Umbilical cord (tissue), 2 donors: ENCODE measurements at places on chromosomes 12 and 14. TPM values are rescaled to one million over a fixed set of nuclear protein-coding genes. Genes with fewer than 3 reads are reported as not detected.

The WDHD1 gene
- total RNA-seq = 8.2 TPM

The NGB gene
- not detected for total RNA-seq

The AQP2 gene
- 0.24 TPM for total RNA-seq

The LAG3 gene
- 1.7 TPM for total RNA-seq

The AMDHD1 gene
- total RNA-seq = not detected

DNA sequence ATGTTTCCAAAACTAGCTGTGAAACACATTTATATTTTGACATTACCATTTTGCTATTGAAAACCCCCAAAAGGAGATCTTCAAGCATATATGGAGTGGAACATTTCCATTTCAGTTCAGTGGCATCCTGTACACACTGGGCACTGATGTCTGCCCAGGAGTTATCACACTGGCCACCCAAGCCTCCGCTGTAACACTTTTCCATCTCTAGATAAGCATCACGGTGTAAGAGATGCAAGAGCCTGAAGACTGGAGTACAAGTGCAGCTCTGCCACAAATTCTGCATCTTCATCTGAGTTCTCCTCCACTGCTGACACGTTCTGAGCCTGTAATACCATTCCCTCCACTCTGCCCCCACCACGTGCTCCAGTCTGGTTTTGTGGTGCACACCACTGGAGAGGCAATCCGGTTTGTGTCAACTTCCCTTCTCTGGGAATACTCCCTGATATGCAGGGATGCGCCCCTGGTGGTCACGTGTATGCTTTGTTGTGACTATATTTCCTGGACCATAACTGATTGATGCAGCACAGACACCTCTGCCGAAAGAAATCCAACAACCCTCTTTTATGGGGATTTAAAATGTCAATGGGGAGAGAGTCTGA is 12.7 kb downstream of the SPTLC2 start:
- DNase-seq = peak; percentile 44

- DNase-seq = no peak
Observed at GRCh38 chr12:5173511-5174011, 129.9 kb downstream of the KCNA5 start.

DNA sequence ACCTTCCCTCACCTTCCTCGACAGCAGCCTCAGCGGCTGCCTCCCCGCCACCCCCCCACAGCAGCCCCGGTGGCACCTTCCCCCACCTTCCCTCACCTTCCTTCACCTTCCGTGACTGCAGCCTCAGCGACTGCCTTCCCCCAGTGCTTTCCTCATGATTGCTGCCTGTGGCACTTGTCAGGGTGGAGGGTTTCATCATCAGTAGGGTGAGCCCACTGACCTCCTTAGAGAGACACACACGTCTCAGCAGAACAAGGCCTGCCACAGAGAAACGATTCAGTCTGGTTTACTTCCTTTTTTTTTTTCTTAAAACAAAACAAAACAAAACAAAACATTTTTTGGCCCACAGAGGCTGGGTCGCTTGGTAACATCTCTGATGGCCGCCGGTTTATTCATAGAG is 75.0 kb downstream of the EP400 start:
- DNase-seq = no peak

DNA sequence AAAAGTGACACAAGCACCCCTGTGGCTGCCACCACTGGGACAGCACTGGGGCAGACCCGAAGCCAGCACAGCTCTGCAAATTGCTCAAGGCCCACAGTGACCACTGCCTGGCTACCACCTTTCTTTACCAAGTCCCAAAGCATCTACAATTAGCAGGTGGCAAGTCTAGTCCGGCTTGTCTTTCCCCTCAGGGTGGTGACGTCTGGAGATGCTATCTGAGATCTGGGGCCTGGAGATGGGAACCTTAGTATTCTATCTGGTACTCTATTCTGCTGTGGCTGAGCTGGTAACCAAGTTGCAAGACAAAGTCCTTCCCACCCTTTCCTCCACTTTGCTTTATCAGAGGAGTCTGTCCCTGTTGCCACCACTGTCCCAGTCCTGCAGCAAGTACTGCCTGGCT is 1010.1 kb upstream of the FLRT2 start:
- no peak for DNase-seq

DNA sequence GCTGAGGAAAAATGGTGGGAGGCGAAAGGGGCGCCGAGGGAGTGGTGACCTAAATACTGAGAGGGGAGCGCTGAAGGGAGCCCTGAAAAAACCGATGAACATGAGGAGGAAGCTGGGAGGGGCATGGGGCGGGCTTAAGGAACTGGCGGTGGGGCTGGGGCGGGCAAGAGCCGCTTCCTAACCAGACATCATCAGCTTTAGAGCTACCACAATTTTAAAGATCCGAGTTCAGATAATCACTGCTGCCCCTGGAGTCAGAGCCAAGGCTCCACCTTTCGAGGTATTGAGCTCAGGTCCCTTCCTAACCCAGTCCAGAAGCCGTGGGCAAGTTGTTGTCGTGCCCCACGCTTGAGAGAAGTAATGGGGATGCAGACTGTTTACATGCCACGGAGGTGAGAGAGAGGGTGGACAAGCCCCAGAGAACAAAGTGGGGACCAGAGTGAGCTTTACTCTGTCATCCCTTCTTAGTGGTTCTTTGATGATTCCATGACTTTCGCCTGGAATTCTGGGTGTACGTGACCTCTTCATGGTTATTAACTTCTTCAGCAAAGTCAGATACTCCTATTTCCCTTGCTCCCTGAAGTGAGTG is 393 bp downstream of the ORMDL2 start:
- no peak for DNase-seq

- DNase-seq = no peak
Observed at GRCh38 chr14:103698380-103699260, 16.6 kb downstream of the XRCC3 start.

DNA sequence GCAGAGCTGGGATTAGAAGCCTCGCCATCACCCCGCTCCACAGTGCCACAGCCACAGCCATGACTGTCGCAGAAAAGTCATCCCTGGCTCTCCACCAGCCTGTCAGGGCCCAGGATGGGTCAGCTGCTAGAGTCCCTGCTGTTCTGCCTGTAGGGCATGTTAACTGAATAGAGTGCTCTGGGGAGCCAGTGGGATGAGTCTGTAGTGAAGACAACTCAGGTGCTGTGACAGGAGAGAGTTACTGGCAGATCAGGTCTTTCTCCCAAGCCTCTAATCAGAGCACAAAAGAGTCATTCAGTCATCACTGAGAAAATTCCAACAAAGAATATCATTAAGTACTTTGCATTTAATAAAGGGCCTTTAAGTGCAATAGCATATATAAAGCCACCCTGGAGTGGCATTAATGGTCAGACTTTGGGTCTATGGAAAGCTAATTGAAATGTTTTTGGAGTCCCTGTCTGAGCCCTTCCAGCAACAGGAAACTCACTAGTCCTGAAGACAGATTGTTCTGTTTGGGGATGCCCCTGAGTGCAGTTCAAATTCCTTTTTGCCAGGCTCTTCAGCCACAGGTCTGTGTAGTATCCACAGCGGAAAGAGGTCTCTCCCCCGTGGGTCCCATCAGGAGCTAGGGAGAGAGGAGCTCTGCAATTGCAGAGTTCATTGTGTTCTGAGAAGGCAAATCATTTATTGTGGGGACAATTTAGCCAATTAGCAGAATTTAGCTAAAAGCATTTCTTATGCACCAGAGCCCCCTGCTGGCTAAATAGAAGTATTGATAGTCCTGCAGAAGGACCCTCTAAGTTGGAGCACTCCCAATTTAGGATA is 45.2 kb upstream of the C14orf132 start:
- DNase-seq = peak; percentile 43
